ENCODE measurements at places on chromosomes 3 and 15.

GRCh38 chr3:183264268-183264667 lies 11.2 kb downstream of the B3GNT5 start:
- no peak for DNase-seq

GRCh38 chr15:76363251-76363650 lies 26.7 kb downstream of the ISL2 start:
- DNase-seq = no peak

- DNase-seq = no peak
Observed at GRCh38 chr15:29138260-29138659, 131.4 kb downstream of the NSMCE3 start.

DNA sequence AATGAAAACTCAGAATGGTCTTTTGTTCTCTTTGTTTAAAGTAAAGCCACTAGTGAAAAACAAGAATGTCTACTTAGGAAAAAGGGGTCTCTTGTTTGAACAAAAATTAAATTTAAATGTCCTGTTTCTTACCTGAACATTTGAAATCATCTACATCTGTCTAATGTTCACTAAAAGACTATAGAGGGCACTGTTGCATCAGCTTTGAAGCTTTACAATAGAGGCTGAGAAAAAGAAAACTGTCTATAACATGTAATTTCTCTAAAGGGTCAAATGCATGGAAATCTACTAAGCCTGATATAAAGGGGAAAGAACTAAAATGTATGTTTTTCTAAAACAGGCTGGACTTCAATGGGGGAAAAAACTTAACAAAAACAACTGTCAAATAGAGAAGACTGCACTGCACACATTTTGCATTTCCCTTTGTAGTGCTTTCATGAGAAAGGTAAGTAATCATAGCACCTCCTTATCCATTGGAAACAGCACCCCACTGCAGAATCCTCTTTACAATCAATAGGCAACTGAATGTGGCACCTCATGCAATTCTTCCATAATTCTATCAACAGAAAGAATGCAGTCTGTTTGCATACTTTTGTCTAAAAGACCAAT lies 26.3 kb downstream of the DPH6 start:
- no peak for DNase-seq

DNA sequence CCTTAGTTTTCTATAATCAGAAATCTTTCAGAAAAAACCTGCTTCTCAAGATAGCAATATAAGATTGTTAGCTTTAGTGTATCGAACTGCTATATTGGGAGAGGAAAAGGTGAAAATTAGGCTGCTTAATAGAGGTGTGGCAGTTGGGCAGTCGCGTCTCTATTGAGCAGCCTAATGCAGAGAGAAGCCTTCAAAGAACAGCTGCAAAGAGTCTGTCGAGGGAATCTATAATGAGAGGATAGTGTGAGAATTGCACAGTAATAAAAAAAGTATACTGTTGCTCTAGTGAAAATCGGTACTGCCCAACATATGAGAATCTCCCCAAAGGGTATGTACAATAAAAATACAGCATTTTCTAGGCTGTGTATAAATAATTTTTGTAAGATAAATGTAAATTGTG lies 184.4 kb downstream of the TCF12 start:
- DNase-seq = no peak

All from CD4-positive, alpha-beta T cell treated with Interleukin-1 beta for 1 hour (primary cell).